ENCODE measurements at places on chromosomes 4 and X. TPM values are rescaled to one million over a fixed set of nuclear protein-coding genes. Genes with fewer than 3 reads are reported as not detected.

DNA sequence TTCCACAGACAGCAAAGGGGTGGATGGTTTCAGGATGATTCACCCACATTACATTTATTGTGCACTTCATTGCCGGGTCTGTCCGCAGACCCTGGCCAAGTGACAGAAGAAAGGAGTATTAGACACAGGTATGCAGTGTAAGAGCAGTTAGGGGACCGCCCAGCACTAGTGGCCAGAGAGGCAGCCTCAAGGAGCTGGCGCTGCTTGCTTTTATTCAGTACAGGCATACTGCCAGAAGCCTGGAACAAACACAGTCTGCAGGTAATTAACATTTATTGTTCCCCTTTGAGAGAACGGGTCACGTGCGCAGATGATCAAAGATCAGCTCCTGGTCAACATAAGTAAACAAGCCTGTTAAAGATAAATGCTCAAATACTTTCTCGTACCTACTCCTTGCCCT is 1639.0 kb upstream of the IGFBP7 start:
- DNase-seq, result no peak

GRCh38 chrX:29560065-29560464 is 655.3 kb upstream of the MAGEB2 start:
- DNase-seq, result no peak

- no peak for DNase-seq
These were observed 288.4 kb downstream of the BCOR start for GRCh38 chrX:39809331-39809730.

GRCh38 chrX:23720117-23720677 is 22.9 kb downstream of the ACOT9 start:
- peak; percentile 40 for DNase-seq

DNA sequence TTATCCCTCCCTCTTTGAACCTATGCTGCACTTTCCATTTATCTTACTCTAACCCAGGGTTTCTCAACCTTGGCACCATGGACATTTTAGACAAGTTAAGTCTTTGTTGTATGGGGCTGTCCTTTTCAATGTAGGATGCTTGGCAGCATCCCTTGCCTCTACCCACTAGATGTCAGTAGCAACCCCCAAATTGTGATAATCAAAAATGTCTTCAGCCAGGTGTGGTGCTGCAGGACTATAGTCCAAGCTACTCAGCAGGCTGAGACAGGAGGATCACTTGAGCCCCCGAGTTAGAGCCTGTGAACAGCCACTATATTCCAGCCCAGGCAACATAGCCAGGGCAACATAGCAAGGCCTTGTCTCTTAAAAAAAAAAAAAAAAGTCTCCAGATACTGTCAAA is 7.0 kb downstream of the LRCH2 start:
- DNase-seq, result peak; percentile 11

DNA sequence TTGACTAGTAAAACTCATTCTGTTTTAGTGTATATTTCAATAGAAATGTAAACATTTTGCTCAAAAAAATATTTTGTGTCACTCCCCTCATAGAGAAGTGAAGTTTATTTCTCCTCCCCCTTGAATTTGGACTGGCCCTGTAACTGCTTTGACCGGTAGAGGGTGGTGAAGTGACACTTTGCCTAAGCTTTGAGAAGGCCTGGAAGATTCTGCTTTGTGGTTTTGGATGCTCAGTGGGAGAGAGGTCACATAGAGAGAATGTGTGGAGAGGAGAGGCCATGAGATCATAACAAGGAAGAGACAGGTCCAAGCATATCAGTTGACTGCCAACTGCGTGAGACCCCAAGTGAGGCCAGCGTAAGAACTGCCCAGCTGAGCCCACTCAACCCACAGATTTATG is 19.1 kb upstream of the ARX start:
- no peak for DNase-seq

GRCh38 chr4:93719552-93719951 is 109.0 kb upstream of the ATOH1 start:
- no peak for DNase-seq

DNA sequence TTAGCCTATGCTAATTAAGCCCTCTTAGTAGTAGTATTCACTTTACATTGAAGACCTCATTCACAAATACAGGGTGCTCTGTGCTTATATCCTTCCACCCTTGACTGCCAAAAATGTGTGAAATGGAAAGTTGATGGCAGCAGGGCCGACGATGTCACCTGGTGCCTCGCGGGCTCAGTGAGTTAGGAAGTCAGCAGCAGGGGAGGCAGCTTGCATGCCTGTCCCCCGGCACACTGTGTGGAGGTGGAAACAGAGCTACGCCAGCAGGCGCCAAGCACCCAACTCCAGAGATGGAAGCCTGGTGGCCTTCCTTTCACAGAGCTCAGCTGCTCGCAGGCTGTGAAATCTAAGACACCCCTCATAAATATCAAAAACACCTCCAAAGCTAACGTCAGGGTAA is 8.4 kb downstream of the MSL3 start:
- no peak for DNase-seq

DNA sequence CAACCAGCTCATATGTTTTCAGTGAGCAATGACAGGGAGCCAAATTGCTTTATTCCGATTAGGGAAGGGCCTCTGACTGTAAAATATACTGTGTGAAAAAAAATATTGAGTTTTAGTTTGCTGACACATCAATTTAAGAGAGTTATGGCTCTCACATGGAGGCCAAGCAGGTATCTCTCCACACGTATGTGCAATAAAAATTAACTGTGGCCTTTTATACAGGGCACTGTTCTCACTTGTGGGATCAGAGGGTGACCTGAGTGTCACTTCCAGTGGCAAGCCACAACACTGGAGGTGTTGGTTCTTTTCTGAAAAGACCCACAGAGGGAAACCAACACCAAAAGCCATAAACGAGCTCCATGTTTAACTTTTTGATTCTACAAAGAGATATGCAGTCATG is 462.8 kb downstream of the MID1IP1 start:
- no peak for DNase-seq

DNA sequence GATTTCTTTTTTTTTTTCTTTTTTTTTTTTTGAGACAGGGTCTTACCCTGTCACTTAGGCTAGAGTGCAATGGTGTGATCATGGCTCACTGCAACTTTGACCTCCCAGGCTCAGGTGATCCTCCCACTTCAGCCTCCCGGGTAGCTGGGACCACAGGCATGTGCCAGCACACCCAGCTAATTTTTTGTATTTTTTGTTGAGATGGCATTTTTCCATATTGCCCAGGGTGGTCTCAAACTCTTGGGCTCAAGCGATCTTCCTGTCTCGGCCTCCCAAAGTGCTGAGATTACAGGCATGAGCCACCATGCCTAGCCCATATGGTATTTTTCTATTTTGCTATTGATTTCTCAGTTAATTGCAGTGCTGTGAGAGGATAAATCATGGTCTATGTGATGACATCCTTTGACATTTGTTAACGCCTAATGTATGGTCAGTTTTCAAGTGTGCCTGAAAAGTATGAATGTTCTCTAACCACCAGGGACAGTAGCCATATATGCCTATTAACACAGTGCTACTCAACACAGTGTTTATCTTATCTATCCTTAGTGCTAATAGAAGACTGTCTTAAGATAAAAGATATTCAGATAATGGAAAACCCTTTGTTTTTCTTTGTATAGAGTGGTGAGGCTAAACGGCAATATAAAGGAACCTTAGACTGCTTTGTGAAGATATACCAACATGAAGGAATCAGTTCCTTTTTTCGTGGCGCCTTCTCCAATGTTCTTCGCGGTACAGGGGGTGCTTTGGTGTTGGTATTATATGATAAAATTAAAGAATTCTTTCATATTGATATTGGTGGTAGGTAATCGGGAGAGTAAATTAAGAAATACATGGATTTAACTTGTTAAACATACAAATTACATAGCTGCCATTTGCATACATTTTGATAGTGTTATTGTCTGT is 9.1 kb upstream of the HSPA4L start:
- DNase-seq, result no peak

GRCh38 chr4:84800256-84800655 is 166.2 kb downstream of the WDFY3 start:
- DNase-seq, result no peak

DNA sequence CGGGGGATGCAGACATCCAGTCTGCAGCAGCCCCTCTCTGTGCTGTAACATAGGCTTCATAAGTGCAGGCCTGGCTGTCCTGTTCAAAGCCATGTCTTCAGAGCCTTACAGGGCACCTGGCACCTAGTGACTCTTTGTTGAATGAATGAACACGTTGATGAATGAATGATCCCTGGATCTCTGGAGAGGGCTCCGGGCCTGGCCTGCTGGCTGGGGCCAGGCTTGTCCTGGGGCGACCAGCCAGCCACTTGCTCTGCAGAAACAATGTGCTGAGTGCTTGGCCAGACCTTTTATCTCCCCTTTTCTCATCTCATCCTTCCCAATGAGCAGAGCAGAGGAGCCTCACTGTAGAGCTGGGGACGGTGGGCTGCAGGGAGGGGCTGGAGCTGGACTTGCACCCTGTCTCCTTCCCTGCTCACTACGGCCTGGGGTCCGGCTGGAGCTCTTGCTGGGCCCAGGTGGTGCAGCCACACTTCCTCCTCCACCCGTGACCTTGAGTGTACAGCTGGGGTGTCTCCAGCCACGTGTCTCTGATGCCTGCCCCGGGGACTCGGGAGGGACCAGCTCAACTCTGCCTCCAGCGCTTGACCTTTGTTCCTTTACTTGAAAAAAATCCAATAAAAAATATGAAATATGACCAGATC is 77.9 kb downstream of the PSAPL1 start:
- no peak for DNase-seq

DNA sequence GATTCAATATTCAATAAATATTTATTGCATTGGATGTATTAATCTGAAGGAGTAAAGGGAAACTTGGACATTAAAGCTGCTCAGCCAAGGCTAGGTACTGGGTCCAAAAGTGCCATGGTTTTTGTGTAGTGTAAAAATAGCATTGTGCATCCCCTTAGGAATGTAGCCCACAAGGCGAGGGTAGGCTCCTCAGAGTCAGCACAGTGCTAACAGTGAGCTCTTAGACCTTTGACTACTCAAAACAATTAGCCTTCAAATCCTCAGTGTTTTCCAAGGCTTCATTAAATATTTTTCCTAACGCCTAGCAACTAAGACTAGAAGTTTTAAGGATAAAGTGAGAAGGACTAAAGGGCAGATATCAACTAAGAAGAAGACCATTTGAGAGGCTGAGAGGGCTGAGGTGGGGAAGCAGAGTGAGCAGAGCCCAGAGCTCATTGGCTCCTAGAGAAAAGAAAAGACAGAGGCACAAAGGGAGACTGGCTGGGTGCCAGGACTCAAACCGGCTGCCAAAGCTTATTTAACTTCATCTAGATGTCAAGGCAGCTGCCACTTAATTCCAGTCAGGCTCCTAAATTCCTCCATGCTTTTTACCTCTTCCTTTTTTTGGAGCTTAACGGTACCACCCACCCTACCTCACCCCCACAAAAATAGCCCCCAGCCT is 17.0 kb downstream of the PRKG2 start:
- peak; percentile 3 for DNase-seq

DNA sequence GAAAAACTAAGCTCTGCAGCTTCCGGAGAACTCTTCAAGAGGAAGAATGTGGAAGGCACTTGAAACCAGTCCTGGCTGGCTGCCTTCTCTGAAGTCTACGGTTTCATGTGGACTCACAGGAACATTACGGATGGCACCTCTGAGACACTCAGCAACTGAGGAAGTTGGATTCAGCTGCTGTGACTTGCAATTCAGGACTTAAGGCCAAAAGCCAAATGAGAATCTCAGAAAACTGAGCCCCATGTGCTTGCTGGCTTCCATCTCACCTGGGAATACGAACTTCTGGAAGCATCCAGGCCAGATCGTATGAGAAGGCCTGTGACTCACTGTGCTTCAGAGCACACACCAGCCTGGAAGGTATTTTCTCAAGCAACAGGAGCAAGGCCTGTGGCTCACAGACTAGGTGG is 107.8 kb upstream of the GPC4 start:
- no peak for DNase-seq

DNA sequence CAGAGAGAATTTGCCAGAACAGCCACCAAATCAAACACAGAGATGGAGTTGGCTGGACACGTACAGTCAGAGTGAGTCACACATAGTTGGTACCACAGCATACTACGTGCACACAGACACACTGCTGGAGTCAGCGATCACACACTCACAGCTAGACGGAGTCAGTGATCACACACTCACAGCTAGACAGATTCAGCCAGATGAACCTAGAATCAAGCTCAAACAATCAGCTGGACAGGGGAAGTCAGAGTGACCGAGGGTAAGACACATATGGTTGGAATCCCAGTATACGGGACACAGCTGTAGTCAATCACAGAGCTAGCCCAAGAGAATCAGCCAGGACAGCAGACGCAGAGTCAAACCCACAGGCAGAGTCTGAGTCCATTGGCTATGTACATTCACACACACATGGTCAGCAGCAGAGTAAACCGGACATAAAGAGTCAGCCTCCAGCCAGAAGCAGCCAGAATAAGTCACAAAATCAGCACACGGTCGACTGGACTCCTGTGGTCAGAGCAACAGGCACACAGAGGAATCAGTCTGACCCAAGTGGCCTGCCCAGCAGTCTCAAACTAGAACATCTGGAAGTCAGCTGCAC is 4.6 kb downstream of the SLC38A5 start:
- DNase-seq, result no peak

DNA sequence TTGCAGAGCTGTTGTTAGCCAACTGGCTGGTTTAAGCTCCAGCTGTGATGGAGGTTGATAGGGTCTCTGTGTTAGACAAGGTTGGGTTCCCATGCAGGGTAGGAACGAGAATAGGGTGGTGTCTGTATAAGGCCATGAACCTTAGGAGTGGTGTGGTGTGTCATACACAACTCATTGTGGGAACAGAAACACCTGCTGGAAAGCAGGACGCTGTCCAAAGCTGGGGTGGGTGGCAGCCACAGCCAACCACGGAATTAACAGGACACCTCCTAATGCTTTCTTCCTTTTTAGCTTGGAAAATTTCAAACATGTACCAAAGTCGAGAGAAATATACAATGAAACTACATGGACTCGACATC is 94.4 kb downstream of the ARHGAP10 start:
- no peak for DNase-seq

GRCh38 chr4:968221-968620 is 5.1 kb downstream of the DGKQ start:
- DNase-seq, result no peak

GRCh38 chr4:36256398-36256891 is 12.1 kb upstream of the ARAP2 start:
- DNase-seq, result no peak

- no peak for DNase-seq
These were observed 189.1 kb upstream of the ATP6AP2 start for GRCh38 chrX:40391662-40392061.

DNA sequence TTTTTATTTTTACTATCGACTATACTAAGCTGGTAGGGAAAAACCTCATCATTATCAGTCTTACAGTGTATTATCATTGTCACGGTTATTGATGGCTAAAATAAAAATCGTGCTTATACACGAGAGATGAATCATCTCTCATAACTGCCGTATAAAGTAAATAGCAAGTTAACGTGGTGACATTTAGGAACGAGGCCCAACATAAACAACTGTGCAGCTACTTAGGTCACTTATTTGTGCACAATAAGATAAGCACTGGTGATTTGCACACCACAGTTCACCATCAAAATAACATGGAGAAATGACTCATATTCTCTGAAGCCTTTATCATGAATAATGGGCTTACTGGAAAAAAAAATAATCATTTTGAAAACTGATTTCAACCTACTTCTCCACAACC is 482.0 kb upstream of the TENM3 start:
- no peak for DNase-seq

Gene ZIC3
- total RNA-seq, result 12.3 TPM

Gene SULT1E1
- 16.0 TPM for total RNA-seq

Gene MYL5
- total RNA-seq, result 13.0 TPM

Gene KIT
- 9.4 TPM for total RNA-seq
